ENCODE measurements at places on chromosomes 4 and X.

GRCh38 chr4:124713185-124713592 is 657 bp upstream of the ANKRD50 start:
- DNase-seq: peak; percentile 61

GRCh38 chr4:60913002-60913401 is 287.1 kb upstream of the ADGRL3 start:
- DNase-seq: no peak

GRCh38 chr4:97759785-97760184 is 383.5 kb downstream of the STPG2 start:
- DNase-seq: no peak

- no peak for DNase-seq
Observed at GRCh38 chrX:70026112-70026850, 23.5 kb downstream of the AWAT2 start.

GRCh38 chr4:94595880-94596483 is 144.2 kb downstream of the PDLIM5 start:
- DNase-seq: peak; percentile 37

GRCh38 chr4:145351162-145351561 is 130.5 kb upstream of the SMAD1 start:
- no peak for DNase-seq

DNA sequence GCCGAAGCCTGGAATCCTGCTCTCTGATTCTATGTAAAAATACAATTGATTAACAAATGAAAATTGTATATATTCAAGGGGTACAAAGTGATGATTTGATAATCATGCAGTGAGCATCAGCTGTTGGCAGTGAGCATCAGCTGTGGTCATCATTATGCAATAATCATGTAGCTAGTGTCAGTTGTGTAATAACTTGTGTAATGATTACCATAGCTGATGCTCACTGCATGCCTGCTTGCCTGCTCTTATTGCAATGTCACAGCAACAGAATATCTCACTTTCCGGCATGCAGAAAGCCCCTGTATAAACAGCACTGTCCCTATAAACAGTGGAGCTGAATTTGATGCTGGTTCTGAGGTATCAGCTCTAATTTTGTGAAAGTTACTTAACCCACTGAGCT is 46.8 kb downstream of the SULT1B1 start:
- no peak for DNase-seq

- no peak for DNase-seq
Observed at GRCh38 chr4:141311246-141312204, 90.8 kb downstream of the ZNF330 start.

DNA sequence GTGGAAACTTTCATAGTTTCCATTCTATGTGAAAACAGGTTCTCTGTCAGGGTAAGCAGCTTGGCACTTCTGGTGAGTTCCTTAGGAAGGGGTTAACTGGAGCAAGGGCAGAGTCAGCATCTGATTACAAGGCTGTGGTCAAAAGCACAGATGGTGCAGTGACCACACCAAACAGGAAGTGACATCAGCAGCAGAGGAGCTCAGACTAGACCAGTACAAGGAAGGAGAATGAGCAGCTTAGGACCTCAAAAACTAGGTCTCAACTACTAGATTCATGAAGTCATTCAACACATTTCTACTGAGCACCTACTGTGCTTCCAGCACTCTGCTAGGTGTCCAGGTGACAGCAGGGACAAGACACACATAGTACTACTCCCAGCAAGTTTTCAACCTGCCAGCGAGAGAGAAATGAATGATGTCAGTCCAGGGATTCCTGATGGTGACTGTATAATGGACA is 130.2 kb downstream of the AMELX start:
- DNase-seq: peak; percentile 62

GRCh38 chr4:74081035-74081434 is 18.0 kb downstream of the CXCL2 start:
- DNase-seq: no peak

- no peak for DNase-seq
Observed at GRCh38 chrX:77003956-77004355, 443.2 kb upstream of the FGF16 start.

DNA sequence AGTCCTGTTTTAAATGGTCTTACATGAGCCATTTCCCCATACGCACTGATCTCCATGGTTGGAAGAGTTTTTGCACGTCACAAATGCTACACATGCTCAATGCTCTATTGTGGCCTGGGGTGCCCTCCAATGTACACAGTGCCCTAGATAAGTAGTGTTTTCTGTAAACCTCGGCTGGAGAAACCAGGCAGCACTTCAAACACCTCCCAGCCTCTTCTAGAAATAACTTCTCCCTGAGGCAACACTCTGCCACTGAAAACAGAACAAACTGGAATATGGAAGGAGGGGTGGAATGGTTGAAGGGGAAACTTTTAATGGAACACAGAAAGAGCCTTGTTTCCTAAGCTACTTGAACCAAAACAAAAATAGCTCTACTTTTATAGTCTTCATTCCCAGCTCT is 123.9 kb upstream of the CBR4 start:
- no peak for DNase-seq

DNA sequence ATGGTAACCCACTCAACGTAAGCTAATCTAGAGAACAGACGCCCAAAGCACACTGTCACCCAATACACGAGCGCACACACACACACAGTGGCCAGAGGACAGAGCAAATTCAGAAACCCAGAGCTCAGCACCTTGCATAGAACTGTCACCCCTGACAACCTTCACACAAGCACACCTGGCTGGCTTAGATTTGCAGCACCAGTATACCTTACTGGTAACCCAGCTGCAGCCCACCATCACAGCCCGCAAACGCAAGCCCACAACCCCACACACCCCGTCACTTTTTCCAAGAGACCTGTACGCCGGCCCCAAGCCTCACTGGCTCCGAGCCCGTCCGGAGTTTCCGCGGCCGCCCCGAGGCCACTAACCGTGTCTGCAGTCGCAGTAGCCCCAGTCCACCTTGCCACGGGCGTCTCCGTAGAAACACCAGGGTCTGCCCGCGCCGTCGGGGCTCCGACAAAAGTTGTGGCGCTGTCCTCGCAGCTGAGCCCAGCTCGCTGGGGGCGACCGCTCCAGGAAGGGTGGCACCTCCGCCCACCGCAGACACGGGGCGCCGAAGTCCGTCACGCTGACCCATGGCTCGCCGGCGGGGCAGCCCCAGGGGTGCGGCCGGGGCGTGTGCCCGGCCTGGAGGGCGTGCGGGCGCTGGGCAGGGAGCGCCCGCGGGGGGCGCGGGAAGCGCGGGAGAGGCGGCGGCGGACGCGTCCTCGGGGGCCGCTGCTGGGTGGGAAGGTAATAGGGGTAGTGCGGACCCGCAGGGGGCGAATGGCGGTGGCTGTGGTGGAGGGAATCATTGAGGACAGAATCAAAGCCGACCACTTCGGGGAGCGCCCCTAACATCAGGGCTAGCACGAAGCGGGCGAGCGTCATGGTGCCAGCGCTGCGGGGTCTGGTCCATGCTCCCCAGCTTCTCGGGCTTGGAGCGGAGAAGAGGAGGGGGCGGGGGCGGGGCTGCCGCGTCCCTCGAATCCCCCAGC is 664 bp downstream of the PRSS12 start:
- DNase-seq: no peak

- no peak for DNase-seq
Observed at GRCh38 chr4:99983289-99983943, 33.3 kb upstream of the H2AZ1 start.

All from AG04450 (cell line).